ENCODE measurements at places on chromosomes 2 and 18.
A peak's percentile ranks its signal among the peaks of the same experiment; 100 is the strongest.

- no peak for DNase-seq
Observed at GRCh38 chr2:26608557-26608956, 32.6 kb downstream of the CIB4 start.

GRCh38 chr18:13496691-13497281, 229.6 kb downstream of the FAM210A start:
- DNase-seq, result no peak

- DNase-seq, result no peak
Observed at GRCh38 chr2:69244882-69245281, 142.1 kb downstream of the GFPT1 start.

- DNase-seq, result no peak
Observed at GRCh38 chr2:22020091-22020742, 896.4 kb downstream of the TDRD15 start.

GRCh38 chr2:156447761-156448160, 11.6 kb downstream of the GPD2 start:
- no peak for DNase-seq

GRCh38 chr2:109243526-109244303, 114.7 kb downstream of the SH3RF3 start:
- DNase-seq, result no peak

- DNase-seq, result no peak
Observed at GRCh38 chr2:173090276-173090877, 14.7 kb downstream of the MAP3K20 start.

- DNase-seq, result no peak
Observed at GRCh38 chr2:424306-425171, 136.6 kb upstream of the ALKAL2 start.

DNA sequence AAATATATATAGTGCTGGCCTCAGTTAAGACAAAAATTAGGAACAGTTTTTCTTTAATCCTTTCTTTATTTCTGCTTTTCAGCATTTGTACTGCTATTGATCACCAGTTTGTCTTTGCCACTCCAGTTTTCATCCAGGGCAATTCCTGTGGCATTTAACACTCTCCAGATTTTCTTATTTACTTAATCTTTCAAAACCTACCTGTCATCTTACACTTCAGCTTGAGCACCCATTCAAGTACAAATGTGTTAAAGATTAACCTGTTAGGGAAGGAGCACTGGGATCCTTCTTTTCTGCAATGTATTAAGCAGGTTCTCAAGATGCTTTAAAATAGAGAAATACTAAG, 101.8 kb upstream of the SCN1A start:
- no peak for DNase-seq

DNA sequence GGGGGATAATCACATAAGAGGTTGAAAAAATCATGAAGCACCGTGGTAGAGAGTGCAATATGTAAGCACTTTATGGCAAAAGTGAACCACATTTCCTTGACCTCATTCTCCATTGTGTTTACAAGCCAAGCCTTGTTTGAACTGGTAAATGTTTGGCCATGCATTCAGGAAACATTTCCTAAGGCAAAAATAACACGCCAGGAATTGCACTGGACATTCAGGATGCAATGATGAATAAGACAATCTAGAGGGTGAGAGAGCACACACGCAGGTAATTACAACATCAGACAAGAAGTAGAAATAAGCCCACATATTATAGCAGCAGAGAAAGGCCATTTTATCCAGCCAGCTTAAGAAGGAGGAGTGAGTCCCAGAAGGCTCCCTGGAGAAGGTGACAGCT, 218.0 kb upstream of the OSR1 start:
- no peak for DNase-seq

- DNase-seq, result no peak
Observed at GRCh38 chr2:45141883-45142866, 132.9 kb upstream of the SIX2 start.

DNA sequence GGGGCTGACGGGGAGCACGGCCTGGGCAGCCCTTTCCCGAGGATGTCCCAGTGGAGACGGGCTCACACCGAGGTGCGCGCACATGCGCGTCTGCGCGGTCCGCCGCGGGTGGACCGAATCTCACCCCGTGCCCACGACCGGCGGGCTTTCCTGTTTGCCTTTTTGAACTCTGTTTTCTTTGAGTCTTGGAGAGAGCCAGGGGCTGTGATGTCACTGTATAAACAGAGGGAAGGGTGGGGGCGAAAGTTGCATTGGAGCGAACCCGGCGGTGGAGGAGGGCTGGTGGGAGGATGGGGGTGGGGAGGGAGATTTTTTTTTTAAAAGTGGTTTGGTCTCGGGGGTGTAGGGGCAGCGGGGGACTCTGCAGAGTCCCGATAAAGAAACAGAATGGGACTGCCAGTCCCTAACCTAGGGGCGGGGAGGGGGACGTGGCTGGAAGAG, 141.2 kb upstream of the CTAGE1 start:
- no peak for DNase-seq

GRCh38 chr2:98412751-98413458, 31.8 kb upstream of the INPP4A start:
- DNase-seq, result peak; percentile 51

DNA sequence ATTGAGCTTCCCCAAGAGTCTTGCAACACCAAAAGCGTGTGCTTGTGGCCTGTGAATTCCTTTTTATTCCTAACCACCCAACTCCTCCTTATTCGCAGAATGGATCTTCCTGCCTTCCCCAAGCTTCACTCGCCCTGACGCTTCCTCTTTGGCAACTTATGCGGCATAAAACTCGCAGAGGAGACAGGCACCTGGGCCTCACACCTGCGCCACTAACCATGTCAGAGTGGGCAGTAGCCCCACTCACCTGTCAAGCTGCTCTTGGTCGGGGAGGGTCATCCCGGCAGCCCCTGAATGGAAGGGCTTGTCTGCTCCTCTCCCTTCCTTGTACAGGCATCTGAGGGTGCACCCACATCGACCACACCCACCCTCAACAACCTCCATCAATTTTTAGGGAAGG, 106.9 kb upstream of the GPC1 start:
- no peak for DNase-seq

DNA sequence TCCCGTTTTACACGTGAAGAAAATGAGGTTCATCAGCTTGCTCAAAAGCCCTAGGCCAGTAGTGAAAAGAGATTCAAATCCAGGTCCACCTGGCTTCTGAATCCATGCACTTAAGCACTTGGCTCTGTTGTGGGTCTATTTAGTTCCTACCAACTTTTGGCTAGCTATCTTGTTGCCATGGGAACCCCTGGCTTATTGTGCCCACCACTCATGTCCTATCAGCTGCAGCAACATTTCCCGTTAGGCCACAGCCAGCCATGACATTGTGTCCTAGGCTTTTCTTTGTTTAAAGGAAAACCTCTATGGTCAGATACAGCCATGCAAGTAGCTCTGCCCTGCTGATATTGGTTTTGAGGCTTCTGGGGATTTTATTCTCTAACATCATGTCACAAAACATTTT, 49.8 kb downstream of the PLEK start:
- DNase-seq, result no peak

DNA sequence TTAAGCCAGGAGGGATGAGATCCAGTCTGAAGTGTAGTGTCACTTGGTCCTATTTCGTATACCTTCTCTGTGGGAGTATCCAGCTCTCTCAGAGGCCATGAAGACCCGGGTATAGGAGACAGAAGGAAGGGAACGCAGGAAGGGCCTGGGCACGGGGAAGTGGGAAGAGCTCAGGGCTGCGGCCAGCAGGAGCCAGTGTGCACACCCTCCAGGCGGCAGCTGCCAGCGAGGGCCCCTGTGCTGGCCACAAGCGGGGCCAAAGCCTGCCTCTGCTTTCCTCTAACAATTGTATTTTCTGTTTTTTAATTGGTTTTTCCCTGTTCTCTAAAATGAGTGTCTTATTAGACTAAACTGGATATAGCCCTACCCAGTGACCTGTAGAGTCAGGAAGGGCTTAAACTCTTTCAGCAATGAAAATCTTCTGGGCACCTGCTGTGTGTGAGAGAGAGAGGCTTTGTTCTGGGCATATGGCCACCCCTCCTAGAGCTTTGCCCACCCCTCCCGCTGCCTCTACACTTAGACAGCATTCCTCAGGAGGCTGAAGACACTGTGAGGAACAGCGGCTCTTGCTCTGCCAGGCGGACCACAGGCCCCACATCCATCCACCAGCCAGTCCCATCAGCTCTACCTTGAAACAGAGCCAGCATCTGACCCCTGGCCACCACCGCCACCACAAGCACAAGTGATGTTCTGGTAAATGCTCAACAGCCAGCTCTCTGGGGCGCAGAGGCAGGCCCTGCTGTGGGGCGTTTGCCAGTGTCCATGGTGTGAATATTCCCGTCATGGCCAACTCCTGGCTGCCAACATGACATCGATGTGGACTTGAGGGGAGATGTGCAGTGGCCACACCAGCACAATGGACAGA, 9.5 kb downstream of the GPR17 start:
- no peak for DNase-seq

DNA sequence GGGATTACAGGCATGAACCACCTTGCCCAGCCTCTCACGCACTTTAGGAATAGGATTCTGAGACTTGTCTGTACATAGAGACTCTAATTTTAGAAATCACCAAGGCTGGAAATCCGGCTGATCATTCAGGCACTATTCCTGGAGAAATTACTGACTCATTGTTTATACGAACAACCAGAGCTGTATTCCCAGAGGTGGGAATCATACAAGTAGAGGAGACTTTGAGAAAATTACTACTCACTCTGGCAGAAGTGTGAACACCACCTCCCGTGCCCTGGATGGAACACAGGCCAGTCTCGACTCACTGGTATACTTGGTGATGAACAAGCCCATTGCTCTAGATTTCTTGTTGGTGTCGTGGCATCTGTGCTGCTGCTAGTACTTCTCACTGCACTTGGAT, 5.8 kb upstream of the ADNP2 start:
- no peak for DNase-seq

GRCh38 chr2:129673847-129674711, 305.4 kb upstream of the RAB6C start:
- no peak for DNase-seq

DNA sequence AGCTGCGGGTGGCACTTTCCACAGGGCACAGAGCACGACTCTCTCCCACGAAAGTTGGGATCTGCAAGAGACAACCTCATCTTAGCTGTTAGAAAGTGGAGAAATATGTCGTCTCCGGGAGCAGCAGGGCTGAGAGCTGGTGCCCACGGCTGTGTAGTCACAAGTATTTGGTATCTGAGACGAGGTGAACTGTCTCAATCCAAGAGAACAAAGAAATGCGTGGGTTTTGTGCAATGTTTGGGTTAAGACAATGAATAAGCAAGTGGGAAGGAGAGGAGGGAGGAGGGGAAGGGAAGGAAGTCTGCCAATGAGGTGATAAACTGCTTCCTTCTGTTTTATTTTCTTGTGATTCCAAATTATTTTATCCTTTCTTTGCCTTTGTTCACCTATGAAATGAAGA, 18.0 kb downstream of the DYTN start:
- DNase-seq, result no peak

GRCh38 chr2:174802459-174802858, 38.2 kb upstream of the CHRNA1 start:
- DNase-seq, result no peak

- DNase-seq, result no peak
Observed at GRCh38 chr2:168469281-168469988, 13.4 kb downstream of the CERS6 start.

DNA sequence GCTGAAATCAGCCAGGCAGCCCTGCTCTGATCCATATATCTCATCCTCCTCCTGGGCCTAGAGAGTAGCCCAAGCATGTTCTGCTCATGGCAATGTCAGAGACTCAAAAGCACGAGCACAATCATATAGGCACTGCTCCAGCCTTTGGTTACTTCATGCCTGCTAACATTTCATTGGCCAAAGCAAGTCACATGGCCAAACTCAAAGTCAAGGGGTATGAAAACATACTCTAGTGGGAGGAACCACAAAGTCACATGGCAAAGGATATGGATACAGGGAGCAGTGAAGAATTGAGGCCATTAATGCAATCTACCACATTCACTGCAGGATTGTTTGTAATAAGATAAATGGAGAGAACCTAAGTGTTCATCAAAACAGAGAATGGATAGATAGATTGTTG, 87.8 kb upstream of the SPATS2L start:
- DNase-seq, result no peak

- peak; percentile 31 for DNase-seq
Observed at GRCh38 chr2:73257425-73258125, 23.5 kb downstream of the CCT7 start.

DNA sequence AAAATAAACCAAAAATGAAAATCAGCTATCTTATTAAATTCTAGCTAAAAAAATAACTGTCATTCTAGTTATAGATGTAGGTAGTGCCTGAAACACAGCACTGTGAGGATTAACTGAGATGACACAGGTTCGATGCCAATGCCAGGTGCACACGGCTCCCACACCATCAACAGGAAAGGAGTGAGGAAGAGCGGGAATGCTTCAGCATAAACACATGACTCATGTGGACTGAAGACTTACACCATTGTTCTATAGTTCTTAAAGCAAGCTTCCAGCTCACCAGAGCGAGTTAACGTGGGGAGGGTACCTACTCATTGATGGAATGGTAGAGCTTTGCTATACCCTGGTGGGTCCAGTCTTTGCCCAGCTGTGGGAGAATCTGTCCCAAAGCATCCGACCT, 76.7 kb downstream of the EMILIN2 start:
- DNase-seq, result no peak

Data from CD4-positive, alpha-beta T cell treated with Interleukin-15 for 1 hour (primary cell).